ENCODE measurements at places on chromosomes 2 and 18.

GRCh38 chr2:221106241-221106640, 465.9 kb downstream of the EPHA4 start:
- DNase-seq: no peak

GRCh38 chr2:231672617-231673347, 35.5 kb upstream of the PTMA start:
- DNase-seq: no peak

DNA sequence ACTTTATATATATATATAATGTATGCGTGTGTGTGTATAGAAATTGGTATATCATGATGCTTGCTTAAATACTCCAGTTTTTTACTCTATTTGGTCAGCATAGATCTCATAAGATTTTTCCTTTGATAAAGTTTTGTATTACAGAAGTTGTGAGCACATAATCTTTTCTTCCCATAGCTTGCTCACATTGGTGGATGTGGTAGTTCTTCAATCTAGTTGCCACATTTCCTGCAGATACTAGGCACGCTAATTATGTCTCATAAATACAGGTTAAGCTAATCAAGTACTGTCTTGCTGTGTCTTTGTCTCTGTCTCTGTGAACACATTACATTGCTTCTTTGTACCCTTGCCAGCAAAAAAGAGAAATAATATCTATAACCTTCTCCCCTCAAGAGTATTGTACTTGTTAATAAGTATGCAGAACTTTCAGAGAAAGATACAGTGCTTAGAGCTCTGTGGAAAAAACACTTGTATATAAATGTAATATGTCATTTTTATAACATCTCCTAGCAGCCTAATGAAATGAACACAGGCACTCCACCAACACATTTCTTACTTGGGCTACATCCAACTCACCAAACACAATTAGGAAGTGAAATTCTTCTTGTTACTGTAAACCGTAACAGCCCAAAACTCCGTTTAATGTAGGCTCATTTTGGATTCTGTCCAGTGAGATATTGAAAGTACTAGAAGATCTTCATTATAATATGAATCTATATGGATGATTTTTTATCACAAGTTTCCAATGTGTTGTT, 306.7 kb upstream of the SLC8A1 start:
- DNase-seq: no peak

- DNase-seq: no peak
Measured at GRCh38 chr18:52002600-52002999, 337.4 kb upstream of the DCC start.

GRCh38 chr2:75710220-75710576, 517 bp downstream of the GCFC2 start:
- DNase-seq: no peak

DNA sequence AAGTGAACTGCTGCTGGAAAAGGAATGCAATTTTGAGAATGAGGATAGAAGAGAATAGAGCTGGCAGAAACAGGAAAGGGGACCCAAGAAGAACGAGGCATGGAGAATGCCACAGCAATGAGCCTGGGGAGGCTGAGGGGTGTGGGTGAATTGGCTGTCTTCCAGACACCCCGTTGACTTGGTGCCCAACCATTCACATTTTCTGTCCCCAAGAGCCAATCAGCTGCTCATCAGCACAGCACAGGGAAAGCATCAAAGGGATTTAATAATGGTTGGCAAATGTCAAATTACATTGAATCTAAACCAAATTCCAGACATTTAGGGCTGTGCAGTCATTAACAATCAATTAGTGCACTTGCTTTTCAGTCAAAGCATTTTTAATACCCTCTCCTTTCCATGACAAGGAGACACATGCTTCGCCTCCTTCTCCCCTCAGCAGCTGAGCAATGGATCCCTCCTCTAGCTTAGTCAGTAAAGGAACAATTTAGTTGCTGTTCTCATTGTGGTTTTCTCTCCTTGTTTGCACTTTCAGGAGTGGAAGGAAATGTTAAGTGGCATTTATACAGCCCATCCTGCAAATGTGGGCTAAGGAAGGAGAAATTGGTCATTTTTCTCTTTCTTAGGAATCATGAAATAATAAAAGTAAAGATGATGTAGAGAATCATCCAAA, 98.8 kb downstream of the KLF7 start:
- no peak for DNase-seq

GRCh38 chr2:133486771-133487191, 81.5 kb downstream of the NCKAP5 start:
- DNase-seq: no peak

GRCh38 chr18:25005541-25006403, 346.2 kb downstream of the ZNF521 start:
- DNase-seq: no peak

GRCh38 chr2:38948995-38949394, 59.3 kb downstream of the ARHGEF33 start:
- DNase-seq: no peak

- DNase-seq: no peak
Measured at GRCh38 chr2:33478968-33479731, 2.7 kb downstream of the RASGRP3 start.

- DNase-seq: no peak
Measured at GRCh38 chr2:173545364-173545763, 190.7 kb downstream of the CDCA7 start.

DNA sequence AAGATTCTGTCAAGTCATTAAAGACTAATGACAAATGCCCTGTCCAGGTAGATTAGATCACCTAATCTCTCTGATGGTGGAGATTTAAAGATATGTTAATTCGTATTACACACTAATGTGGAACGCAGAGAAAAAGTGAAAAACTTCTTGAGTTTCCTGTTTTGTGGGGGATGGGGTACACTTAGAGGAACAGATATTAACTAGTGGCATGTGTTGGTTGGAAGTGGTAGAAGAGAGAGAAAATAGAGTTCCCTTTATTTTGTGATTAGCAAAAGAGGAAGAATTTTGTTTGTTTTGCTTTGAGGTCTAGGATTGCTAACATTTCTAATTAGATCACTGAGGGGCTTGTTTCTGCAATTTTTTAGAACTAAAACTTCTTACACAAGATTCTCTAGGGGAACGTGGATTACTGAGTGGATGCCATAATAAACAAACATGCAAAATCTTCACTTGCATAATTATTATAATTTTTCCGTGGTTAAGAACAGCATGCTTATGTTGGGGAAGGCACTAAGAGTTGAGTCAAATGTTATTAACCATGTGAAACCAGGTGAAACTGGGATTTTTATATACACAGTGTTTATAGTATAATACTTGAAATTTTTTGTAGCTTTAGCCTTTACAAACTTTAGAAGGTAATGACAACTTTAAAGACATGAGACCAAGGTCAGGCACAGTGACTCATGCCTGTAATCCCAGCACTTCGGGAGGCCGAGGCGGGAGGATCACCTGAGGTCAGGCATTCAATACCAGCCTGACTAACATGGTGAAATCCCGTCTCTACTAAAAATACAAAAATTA, 97.4 kb upstream of the STK17B start:
- no peak for DNase-seq

DNA sequence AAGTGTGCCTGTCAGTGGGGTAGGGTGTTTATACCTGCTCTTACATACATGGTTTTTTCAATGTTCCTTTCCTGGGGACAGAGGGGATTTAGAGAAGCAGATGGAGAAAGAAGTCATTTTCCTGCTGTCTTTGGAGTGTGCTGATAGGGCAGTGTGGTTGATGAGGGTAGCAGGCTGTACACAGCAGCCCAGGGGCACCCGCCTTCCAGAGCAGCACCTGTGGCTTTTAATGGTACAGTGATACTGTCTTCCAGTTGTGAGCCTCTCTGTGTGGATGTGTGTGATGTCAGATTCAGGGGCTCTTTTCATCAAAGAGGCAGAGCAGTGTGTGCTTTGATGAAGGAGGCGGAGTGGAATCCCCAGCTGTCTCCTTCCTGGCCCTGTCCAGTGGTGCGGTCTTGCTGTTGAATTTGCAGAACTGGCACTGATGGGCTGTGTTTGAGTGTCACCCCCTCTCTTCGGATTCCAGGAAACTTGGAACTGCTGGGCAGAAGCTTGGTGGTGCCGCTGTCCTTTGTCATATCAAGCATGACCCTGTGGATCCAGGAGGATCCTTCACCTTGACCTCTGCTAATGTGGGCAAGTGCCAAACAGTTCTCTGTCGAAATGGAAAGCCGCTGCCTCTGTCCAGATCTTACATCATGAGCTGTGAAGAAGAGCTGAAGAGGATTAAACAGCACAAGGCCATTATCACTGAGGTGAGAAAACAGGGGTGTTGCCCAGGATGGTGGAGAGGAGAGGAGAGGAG, 259.8 kb downstream of the PHLPP1 start:
- DNase-seq: no peak

GRCh38 chr2:28956415-28956826, 24.7 kb upstream of the TOGARAM2 start:
- peak; percentile 43 for DNase-seq

GRCh38 chr2:199861132-199861774, 10.3 kb upstream of the FTCDNL1 start:
- DNase-seq: no peak

DNA sequence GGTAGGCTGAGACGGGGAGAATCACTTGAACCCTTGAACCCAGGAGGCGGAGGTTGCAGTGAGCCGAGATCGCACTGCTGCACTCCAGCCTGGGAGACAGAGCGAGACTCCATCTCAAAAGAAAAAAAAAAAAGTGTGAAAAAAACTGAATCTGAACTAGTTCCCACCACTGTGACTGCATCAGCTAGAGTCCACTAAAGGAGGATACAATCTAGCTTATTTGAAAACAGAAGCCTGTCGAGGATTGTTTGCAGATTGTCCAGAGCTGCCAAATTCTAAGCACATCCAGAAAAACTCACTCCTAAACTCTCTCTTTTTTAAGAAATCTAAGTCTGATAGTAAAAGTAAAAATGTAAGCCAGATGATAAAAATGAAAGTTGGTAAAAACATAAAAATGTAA, 10.6 kb downstream of the GFPT1 start:
- no peak for DNase-seq

GRCh38 chr2:64646007-64646880, 7.5 kb downstream of the SERTAD2 start:
- peak; percentile 75 for DNase-seq

GRCh38 chr2:109345091-109345490, 216.1 kb downstream of the SH3RF3 start:
- no peak for DNase-seq

DNA sequence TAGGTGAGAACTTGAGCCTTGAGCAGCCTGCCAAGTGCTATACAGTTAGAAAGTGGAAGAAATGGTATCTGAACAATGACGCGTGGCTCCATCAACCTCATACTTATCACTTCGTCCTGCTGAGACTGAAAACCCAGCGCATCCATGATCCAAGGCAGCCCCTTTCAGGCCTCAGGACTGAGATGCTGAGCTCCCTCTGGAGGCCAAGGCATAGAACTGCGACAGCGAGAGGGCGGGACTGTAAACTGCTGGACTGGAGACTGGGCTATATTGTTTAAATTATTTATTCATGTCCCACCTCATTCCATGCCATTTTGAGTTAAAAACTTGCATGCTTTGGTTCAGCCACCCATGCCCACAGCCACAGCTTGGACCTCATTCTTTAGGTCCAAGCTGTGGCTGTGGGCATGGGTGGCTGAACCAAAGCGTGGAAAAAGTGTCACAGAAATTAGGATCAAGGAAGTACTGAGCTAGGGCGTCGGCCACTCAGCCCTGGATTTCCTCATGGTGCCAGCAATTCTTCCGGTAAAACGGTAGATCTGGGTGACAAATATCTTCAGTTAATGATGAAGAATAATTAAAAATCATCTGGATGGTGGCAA, 195.5 kb downstream of the L3MBTL4 start:
- DNase-seq: no peak

DNA sequence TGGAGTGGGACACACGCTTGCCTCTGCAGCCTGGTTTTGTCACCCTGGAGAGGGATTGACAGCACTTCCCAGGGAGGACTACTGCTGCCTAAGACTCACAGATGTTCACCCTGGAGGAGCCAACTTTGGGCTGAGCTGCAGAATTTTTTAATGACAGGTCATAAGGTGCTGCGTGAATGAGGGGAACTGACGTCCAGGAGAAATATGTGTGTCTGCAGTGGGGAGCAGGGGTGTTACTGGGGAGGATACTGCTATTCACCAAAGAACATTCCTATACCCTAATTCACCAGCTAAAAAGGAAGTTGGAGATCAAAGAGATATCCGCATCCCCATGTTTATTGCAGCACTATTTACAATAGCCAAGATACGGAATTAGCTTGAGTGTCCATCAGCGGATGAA, 144.4 kb downstream of the MGAT5 start:
- DNase-seq: no peak

DNA sequence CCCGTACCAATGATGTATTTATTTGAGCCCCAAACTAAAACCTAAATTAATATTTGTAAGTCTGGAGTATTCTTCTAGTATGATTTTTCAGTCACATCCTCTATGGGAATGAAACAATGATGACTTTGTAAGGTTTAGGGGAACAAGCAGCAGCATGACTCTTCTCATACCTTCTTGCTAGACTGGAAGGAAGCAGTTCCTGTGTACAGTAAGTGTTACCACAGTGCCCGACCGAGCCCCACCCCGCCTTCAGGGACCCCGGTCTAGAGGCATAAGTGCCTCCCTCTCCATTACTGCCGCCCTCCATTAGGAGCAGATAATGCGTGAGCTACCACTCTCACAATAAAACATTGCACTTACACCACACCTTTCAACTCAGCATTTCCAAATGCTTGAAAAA, 599.3 kb downstream of the ARHGAP15 start:
- no peak for DNase-seq

- no peak for DNase-seq
Measured at GRCh38 chr2:37737507-37737906, 66.1 kb upstream of the CDC42EP3 start.

DNA sequence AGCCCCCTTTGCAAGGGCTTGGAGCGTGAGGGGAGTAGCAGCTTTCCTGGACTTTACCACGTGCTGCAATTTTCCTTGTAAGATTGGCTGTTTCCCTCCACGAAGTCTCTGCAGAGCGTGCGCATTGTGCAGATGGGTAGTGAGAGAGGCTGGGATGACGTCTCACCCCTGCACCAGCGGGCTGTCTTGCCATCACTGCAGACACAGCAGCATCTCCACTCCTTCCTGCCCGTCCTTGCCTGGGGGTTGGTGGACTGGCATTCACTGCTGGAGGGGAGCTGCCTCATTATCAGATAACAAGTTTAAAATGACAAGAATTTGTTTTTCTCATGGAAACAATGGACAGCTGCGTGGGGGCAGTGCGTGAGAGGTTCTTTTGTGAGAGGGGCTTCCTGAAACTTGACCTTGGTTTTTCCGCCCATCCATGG, 45.3 kb upstream of the HS6ST1 start:
- DNase-seq: no peak

DNA sequence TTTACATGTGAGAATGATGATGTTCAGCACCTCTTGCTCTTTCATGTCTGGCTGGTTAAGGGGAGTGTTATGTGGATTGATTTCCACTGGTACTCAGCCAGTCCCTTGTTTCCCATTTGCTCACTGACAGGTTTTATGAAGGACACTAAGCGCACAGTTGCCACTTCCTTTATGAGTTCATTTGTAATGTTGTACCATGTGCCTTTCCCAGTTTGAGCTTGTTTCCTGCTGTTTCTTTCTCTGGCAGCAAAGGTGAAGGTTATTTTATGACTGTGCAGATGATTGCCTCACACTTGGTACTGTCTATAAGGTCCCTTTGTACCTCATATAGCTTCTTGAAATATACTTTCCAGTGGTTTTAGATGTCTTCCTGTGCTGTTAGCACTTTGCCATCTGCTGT, 1700.5 kb upstream of the TMEFF2 start:
- DNase-seq: no peak

Measured in stimulated activated naive CD4-positive, alpha-beta T cell treated with Interleukin-2 at 50 U/mL for 16 hours (primary cell).